Activated gamma-delta T cell (primary cell): ENCODE measurements at places on chromosomes 3 and 15.

DNA sequence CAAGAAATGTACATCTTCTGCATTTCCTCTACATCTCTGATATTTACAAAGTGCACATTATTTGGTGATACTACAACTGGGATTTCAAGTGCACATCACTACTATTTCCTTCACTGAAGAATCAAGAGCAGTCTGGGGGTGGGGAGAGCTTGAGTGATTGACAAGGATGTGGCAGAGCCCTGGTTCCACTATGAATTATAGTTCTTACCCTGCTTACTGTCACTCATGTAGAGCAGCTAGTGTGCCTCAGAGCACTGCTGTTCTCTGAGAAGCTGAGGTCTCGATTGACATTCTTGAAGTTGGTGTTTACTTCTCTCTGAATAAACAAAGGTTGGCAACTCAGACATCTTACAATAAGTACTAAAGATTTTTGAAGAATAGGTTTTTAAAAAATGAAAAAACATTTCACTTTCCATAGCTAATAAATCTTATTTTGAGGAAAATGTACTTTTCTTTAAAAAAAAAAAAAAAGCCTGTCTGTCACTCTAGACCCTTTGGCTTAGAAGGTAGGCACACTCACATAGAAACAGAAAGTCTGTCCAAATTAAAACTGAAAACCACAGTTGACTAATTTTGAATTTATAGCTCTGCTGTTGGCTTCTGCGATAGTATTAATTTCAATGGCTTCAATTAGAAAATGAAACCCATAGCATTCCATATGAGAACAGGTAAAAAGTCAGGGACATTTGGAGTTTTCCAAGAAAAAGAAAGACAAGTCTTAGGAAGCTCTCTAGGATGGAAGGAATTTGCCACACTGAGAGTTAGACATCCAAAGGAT is 5.6 kb downstream of the GREM1 start:
- no peak for DNase-seq

GRCh38 chr3:58034738-58035523 is 26.7 kb downstream of the FLNB start:
- no peak for DNase-seq

DNA sequence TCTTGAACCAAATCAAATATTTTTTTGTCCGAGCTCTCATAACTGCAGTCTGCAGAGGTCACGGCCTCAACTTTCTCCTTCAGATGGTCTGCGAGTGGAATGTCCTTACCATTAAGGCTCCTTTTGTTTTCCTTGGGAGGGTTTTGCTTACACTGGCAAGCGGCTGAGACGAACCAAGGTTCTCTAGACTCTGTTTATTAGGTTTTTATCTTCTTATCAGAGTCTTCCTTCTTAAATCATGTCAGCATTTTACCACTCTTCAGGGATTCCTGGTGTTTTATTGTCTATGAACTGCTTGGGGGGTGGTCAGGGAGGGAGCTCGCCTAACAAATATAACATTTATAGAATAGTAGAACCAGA is 773.7 kb upstream of the NR2F2 start:
- no peak for DNase-seq

DNA sequence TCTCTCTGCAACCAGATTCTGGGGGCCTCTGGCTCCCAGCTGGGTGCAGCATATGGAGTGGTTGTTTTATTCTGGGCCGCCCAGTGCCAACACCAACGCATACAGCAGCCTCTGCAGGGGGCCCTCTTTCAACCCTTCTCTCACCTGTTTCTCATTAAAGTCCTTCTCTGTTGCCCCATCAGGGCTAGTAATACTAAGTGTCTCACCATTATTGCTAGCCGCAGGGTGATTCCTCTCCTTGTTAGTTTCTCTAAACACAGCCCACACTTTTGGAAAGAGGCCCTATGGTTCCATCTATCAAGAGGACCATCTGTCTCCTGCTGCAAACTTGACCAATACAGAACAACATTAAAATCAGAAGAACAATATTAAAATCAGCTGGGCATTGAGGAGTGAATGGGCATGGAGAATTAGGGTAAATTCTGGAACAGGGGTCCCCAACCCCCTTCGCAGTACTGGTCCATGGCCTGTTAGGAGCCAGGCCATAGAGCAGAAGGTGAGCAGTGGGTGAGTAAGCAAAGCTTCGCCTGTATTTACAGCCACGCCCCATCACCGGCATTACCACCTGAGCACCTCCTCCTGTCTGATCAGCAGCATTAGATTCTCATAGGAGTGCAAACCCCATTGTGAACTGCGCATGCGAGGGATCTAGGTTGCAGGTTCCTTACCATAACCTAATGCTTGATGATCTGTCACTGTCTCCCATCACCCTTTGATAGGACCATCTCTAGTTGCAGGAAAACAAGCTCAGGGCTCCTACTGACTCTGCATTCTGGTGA is 36.5 kb downstream of the ALS2CL start:
- no peak for DNase-seq

DNA sequence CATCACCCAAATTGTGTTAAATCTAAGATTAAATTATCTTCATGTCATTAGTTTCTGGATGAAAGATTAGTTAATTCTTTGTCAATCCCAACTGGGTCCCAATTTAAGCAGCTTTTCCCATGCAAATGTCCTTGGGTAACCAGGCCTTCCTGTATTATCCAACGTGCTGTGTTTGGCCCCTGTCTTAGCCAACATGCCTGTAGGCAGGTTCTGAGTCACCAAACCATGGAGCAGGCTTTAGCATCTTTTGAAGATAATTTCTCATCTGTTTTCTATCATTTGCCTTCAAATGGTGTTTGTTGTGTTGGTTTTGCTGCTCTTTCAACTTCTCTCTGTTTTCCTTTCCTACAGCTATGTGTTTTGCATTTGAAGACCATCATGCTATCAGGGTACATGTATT is 216.2 kb downstream of the ITPR1 start:
- DNase-seq: no peak

DNA sequence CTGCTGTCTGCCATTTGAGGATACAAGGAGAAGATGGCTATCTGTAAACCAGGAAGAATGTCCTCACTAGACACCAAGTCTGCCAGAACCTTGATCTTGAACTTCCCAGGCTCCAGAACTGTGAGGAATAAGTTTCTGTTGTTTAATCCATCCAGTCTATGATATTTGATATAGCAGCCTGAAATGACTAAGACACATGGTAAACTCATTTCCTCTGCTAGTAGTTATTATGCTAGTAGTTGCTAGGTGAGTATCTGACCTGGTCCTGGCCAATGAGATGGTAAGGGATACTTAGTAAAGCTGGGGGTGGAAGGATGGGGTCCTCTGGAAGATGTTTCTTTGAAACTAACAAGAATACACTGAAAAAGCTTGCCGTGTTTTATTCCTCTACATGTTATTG is 280.7 kb upstream of the ARHGEF26 start:
- no peak for DNase-seq

DNA sequence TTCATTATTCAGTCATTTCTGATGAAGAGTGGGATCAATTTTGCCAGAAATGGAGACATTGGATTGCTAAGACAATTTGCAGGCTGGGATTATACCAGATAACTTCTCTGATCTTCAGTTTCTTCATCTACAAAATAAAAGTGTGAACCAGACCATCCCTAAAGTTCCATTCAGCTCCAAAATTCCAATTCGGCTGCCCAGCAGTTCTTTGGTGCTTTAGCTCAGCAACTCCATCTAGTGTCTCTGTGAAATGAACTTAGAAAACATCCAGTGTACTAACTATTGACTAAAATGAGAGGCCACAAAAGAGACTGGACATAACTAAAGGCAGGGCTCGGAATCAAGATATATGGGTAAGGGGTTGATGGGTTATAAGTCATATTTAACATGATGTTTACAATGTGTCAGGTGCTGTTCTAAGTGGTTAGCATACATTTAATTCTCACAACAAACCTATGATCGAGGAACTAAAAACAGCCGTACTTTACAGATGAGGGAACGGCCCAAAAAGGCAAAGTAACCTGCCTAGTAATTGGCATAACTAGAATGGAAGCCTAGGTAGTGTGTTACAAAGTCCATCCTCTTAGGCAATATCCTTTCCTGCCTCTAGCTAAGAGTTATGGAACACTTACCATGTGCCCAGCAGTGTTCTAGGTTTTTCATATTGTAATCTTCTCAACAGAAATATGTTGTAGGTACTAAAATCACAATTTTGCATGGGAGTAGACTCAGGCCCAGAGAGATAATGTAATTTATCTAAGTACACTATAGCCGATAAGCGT is 17.0 kb downstream of the THAP10 start:
- DNase-seq: no peak

DNA sequence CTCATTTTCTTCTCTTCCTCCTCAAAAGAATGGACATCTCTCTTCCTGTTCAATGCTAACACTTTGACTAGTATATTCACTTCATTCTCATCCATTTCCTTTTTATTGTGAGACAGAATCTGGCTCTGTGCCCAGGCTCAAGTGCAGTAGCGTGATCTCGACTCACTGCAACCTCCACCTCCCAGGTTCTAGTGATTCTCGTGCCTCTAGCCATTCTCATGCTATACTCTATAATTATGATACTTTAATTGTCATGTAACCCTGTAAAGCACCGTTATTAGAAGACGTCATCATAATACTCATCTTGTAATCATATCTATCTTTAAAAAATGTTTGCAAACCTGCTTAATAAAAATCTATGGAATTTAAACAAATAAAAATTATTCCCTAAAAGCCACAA is 107.0 kb downstream of the SHOX2 start:
- DNase-seq: no peak

GRCh38 chr3:161414907-161415306 is 43.6 kb upstream of the SPTSSB start:
- no peak for DNase-seq

DNA sequence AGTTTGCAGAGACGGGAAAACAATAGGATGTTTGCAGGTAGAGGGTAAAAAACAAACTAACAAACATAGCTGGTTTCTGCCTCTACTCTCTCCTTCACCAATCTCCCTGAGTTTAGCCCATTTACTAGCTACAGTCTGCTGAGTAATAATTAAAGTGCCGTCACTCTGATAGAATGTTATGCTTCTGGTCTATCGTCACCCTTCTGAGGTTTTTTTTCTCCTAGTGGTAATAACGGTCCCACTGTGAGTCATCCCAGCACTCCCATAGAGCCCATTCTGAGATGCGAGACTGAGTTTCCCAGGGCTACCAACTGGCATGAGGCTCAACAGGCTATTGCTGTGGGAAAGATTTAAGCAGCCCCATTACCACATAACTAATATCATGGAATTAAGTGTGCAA is 56.4 kb downstream of the PLAAT1 start:
- no peak for DNase-seq
